Activated naive CD4-positive, alpha-beta T cell treated with anti-CD3 and anti-CD28 coated beads, Interleukin-2, amount 10 ng/mL, durations not matched to agents 7 days and 5 days (primary cell): ENCODE measurements at places on chromosomes 3 and 15.

DNA sequence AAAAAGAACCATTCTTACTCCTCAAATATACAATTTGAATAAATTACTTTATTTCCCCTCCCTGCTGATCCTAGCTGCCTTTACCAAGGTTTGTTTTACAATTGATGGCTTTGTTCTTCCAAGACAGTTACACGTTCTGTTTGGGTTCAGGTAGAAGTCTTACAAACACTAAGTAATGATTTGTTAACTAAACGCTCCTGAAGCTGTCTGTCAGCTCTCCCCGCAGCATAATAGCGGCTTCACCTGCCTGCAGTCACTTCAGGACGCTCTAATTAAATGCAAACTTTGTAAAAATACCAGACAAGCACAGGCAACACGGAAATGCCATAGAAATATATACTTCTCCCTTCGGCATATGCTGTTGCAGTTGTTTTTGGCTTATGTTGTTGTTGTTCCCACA lies 176.4 kb upstream of the MDFIC2 start:
- no peak for DNase-seq

DNA sequence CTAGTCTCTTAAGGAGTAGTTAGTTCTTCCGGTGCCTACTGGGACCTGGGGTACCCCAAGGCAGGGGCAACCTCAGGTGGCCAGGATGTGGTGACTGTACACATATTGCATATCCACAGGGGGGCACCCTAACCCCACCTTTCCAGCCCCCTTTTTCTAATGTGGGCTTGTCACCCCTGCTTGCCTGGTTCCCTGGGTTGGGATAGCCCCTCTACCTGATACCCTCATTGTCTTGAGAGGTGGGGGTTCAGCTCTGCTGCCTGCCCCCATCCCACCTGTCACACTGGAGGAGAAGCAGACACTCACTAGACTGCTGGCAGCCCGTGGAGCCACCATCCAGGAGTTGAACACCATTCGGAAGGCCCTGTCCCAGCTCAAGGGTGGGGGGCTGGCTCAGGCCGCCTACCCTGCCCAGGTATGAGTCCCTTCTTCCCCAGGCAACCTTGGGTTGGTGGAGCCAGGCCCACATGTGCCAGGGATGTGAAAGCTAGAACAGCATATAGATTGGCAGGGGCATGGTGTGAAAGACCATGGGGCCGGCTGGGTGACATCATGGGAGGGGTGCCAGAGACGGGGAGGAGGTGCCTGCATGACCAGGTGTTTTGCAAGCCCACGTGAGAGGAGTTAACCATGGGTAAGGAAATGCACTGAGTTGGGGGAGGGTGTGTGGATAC lies 4.0 kb downstream of the GLYCTK start:
- DNase-seq, result peak; percentile 71

DNA sequence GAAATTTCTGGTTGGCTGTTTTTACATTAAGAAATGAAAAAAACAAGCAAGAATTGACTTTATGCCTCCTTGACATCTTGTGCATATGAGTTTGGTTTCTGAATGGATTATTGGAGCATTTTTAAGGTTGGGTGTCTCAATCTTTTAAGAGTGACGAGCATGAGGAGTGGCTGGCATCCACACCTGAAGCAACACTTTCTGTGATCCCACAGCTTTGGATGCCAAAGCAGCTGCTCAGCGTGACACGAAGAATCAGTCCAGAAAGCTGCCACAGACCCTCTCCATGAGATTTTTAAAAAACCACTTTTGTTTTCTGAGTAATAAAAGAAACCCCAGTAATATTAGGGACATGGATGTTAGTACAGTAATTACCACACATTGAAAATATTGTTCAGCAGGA lies 154.5 kb downstream of the KLF13 start:
- DNase-seq, result no peak

DNA sequence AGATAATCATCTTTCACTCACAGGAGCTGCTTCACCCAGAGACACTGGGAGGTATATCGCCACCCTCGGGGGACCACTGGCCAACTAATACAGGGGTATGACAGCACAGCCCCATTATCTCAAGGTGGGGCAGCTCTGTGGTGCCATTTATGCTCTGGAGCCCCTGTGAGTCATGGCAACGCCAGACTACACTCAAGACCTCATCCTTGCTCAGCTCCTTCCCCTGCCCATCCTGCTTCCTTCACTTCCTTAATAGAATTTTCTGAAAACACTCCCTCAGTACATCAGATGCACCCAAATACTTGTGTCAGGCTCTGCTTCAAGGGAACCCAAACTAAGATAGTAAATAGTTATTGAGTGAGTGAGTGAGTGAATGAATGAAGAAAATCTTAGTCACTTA lies 45.7 kb downstream of the TRIM42 start:
- DNase-seq, result no peak

GRCh38 chr3:150790629-150791028 lies 27.7 kb upstream of the SIAH2 start:
- DNase-seq, result no peak

- DNase-seq, result no peak
Measured at GRCh38 chr3:146247911-146248310, 3.0 kb downstream of the PLSCR4 start.

- no peak for DNase-seq
Measured at GRCh38 chr3:167162083-167162482, 218.0 kb downstream of the ZBBX start.

GRCh38 chr3:195813916-195814640 lies 2.3 kb upstream of the MUC4 start:
- no peak for DNase-seq

DNA sequence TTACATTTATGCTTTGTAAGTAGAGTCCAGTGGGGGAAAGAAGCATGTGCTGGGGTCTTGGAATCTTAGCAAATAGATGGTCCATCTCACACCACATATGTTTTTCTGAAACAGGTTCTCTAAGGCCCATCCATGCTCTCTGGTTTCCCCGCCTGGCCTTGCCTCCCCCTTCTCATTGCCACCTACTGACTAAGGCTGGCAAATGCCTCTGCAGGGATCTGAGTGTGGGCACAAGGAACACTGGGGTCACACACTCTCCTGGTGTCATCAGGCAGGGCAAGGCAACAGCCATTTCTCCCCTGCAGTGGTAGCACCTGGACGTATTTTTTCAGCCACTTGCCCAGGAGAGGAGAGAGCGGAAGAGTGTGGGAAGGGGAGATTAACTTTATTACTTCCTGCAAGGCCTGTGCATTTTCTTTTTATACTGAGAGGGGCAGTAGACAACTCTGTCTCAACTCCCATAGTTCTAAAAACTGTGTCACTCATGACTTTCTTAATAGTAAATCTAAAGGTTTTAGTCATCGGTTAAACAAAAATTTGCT lies 804.2 kb upstream of the NECTIN3 start:
- no peak for DNase-seq

- DNase-seq, result no peak
Measured at GRCh38 chr3:22729212-22729611, 473.9 kb upstream of the UBE2E2 start.

GRCh38 chr15:42150219-42150970 lies 6.0 kb downstream of the PLA2G4F start:
- DNase-seq, result peak; percentile 3

DNA sequence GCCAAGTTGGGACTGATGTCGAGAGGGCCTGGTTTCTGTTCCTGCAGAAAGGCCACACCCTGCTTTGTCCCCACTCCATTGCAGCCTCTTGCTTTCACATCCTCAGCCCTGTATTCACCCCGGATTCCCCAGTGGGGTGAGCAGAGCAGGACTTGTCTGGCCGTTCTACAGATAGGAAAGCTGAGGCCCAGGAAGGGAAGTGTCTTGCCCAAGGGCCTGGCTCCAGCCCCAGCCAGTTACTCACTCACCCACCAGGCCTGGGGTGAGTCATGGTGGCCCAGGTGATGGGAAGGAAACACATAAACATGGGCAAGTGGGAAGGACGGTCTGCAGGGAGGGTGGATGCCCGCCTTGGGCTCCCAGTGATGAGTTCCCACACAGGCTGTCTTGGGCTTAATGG lies 6.1 kb upstream of the DUSP7 start:
- no peak for DNase-seq

DNA sequence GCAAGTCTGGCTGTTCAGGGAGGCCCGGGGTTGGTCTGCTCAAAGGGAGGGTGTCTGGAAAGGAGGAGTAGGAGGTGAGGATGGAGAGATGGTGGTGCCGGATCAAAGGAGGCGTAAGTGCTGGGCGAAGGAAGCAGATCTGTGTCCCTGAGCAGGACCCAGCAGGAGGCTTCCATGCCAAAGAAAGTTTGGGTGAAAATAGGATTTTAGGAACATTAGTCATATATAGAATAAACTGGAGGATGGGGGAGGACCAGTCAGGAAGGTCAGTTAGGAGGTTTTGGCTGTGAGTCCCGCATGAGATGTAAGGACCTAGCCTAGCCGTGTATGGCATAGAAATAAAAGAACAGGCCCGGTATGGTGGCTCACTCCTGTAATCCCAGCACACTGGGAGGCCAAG lies 28.6 kb upstream of the VPS8 start:
- DNase-seq, result no peak

GRCh38 chr3:54432975-54433374 lies 310.6 kb downstream of the CACNA2D3 start:
- DNase-seq, result no peak

DNA sequence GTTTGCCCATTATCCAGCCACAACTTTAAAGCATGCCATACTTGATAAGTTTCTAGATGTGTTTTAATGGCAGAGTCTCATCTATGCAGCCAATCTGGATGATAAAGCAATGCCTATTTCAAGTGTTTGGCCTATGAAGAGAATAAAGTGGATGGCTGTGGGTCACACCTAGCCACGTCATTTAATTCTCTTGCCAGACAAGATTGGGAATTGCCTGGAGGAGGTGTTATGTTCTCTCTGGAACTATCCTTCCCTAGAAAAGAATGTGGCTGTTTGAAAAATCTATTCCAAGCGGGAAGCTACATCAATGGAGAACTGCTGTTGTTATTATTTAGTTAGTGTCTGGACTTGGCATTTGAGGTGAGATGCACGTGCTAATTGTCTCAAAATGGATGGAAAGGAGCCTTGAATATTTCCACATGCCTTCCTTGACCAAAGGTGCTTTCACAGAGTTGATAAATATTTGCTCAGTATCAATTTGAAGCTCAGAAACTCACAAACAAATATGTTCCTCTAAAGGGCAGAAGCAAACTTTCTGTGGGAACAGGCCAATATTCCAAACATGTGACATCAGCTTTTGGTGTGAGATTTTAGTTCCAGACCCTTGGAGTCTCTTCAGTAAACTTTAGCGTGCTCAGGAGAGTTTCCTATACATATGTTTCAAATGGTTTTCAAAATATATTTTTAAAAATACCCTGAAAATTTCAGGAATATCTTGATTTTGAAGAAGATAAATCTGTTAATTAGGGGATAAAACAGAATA lies 510.6 kb upstream of the SGO1 start:
- no peak for DNase-seq

DNA sequence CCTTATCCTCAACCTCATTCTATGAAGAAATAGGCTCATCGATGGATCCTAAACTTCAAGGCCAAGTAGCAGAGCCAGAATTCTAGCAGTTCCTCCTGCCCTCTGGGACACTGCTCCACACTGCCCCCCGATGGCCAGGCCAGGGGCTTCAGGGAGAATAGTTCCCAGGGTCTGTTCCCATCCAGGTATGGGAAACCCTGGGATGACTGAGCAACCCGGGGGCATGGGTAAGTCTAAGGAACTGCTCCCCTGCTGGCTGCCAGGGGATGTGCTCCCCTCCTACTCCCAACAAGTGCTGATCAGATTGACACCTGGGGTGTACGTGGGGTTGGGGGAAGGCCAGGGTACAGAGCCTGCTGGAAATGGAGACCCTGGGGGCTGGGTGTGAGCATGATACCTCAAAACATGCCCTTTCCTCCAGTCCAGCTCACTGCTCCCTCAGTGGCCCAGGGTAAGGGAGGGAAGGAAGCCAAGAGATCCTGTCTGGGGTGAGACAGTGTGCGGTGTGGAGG lies 7.6 kb downstream of the ULK3 start:
- peak; percentile 63 for DNase-seq

DNA sequence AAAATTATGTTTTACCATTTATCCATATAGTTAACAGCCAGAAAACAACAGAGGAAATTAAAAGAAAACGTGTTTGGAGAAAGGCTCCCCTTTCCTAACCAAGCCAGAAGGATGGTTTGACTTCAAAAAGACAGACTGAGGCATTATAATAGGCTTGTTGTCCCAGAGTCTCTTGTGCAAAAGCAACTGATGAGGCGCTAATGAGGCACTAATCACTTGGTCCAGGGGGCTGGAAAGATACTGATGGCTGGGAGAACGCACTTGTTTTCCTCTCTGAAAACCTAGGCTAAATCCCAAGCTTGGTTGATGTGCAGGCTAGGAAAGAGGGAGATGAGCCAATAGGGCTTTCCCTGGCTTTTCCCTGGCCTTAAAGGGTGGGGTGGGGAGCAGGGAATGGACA lies 389.6 kb downstream of the NTRK3 start:
- no peak for DNase-seq

- DNase-seq, result no peak
Measured at GRCh38 chr3:111899966-111900365, 40.9 kb downstream of the PHLDB2 start.

GRCh38 chr15:70387081-70387480 lies 289.4 kb upstream of the TLE3 start:
- no peak for DNase-seq
